Endothelial cell of umbilical vein (primary cell): ENCODE measurements at places on chromosomes 2 and 18. TPM values are rescaled to one million over a fixed set of nuclear protein-coding genes. Genes with fewer than 3 reads are reported as not detected.

Gene LIMS3
- 9.4 and 17.8 TPM in 2 replicates for total RNA-seq

Gene WDR12
- total RNA-seq: 65.6 and 67.1 TPM in 2 replicates

Gene AOX1
- total RNA-seq: 0.23 and 0.46 TPM in 2 replicates

Gene FN1
- total RNA-seq: 3,221 and 3,760 TPM in 2 replicates

Gene PHOSPHO2
- 2.7 TPM in 2 replicates for total RNA-seq

Gene VIT
- 0.48 and 0.88 TPM in 2 replicates for total RNA-seq

Gene HOXD3
- total RNA-seq: 15.3 and 20.9 TPM in 2 replicates

Gene AFF3
- total RNA-seq: 0.07 and 0.16 TPM in 2 replicates

Gene EFR3B
- total RNA-seq: 0.58 and 0.77 TPM in 2 replicates

Gene KCNJ13
- not detected in 2 replicates for total RNA-seq

Gene EVX2
- not detected in 2 replicates for total RNA-seq

Gene AQP12A
- not detected in 2 replicates for total RNA-seq

Gene KCNG2
- not detected in 2 replicates for total RNA-seq

Gene NFATC1
- total RNA-seq: 26.8 and 30.0 TPM in 2 replicates

Gene SLC9A4
- total RNA-seq: 0.07 TPM in 1 of 2 replicates, not detected in the other

Gene CSRNP3
- not detected in 2 replicates for total RNA-seq

Gene HMSD
- not detected in 2 replicates for total RNA-seq

Gene MAP3K19
- total RNA-seq: not detected in 2 replicates

Gene CRYGB
- not detected in 2 replicates for total RNA-seq

Gene SLC4A5
- total RNA-seq: 0.97 and 1.2 TPM in 2 replicates

Gene TMEM198
- not detected in 2 replicates for total RNA-seq

Gene NEURL3
- not detected in 2 replicates for total RNA-seq

Gene NAT8
- not detected in 2 replicates for total RNA-seq

Gene OR6B2
- total RNA-seq: not detected in 2 replicates

Gene SKA1
- total RNA-seq: 21.9 and 23.9 TPM in 2 replicates

Gene SPATS2L
- 63.8 and 72.9 TPM in 2 replicates for total RNA-seq

Gene ALLC
- not detected in 2 replicates for total RNA-seq

Gene GPD2
- 29.3 and 37.0 TPM in 2 replicates for total RNA-seq

Gene SRD5A2
- total RNA-seq: not detected in 2 replicates

Gene CXCR1
- total RNA-seq: not detected in 2 replicates

Gene MZT2A
- 170 and 184 TPM in 2 replicates for total RNA-seq

Gene CDH19
- not detected in 2 replicates for total RNA-seq

Gene TGFBRAP1
- 34.9 and 37.6 TPM in 2 replicates for total RNA-seq

Gene ZSWIM2
- total RNA-seq: not detected in 2 replicates

Gene REG3G
- total RNA-seq: not detected in 2 replicates

Gene STPG4
- 0.21 and 0.53 TPM in 2 replicates for total RNA-seq

Gene FER1L5
- not detected in 2 replicates for total RNA-seq

Gene MCFD2
- total RNA-seq: 138 and 141 TPM in 2 replicates

Gene PCBP1
- total RNA-seq: 342 and 360 TPM in 2 replicates

Gene ECEL1
- total RNA-seq: not detected in 2 replicates

Gene GREB1L
- total RNA-seq: 0.22 and 0.76 TPM in 2 replicates

Gene LAMA3
- 7.1 and 12.3 TPM in 2 replicates for total RNA-seq

Gene C2orf80
- not detected in 2 replicates for total RNA-seq

Gene NXPH2
- total RNA-seq: not detected in 2 replicates

Gene ACMSD
- not detected in 2 replicates for total RNA-seq

Gene GBX2
- 3.6 TPM in 2 replicates for total RNA-seq

Gene MEP1B
- not detected in 2 replicates for total RNA-seq

Gene GALNT5
- total RNA-seq: not detected in 2 replicates

Gene CNTNAP5
- total RNA-seq: not detected in 2 replicates

Gene CAPN14
- 0.15 and 0.23 TPM in 2 replicates for total RNA-seq

Gene CRYGC
- not detected in 2 replicates for total RNA-seq

Gene TTLL4
- total RNA-seq: 41.0 and 45.0 TPM in 2 replicates

Gene MC5R
- not detected in 2 replicates for total RNA-seq
